Sciatic nerve (tissue), 2 donors: ENCODE measurements at places on chromosomes 5 and 9. TPM values are rescaled to one million over a fixed set of nuclear protein-coding genes. Genes with fewer than 3 reads are reported as not detected.

GRCh38 chr5:180982008-180982741 lies 6.5 kb upstream of the BTNL3 start:
- no peak for DNase-seq

GRCh38 chr9:136137321-136138265 lies 18.9 kb upstream of the TMEM250 start:
- DNase-seq: no peak

ORM2 gene
- not detected for total RNA-seq

FOXD4L5 gene
- total RNA-seq: 0.27 TPM

GRCh38 chr9:137194388-137194787 lies 5.9 kb downstream of the SSNA1 start:
- DNase-seq: no peak

DNA sequence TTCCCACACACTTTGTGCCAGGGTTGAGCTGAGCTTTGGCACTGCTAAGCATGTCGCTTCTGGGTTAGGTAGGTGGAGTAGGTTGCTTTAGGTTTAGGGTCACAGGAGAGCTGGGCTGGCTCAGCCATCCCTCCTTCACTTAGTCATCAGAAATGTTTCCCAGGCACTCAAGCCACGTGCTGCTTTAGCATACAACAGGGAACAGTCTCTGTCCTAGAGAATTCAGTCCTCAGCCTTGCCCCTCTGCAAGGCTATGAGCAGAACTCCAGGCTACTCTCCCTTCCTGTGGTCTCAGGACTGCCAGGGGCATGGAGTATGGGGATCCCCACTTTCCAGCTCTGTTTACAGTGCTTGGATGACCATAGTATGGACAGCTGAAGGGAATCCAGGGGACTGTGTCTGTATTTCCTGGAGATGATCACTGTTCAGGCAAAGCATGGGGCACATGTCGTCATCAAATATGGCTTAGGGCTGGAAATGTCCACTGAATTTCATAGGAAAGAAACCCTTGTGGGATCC lies 7.5 kb upstream of the ANKRD33B start:
- no peak for DNase-seq

- DNase-seq: peak; percentile 97
Observed at GRCh38 chr5:157511651-157512644, 51.9 kb downstream of the NIPAL4 start.

DNA sequence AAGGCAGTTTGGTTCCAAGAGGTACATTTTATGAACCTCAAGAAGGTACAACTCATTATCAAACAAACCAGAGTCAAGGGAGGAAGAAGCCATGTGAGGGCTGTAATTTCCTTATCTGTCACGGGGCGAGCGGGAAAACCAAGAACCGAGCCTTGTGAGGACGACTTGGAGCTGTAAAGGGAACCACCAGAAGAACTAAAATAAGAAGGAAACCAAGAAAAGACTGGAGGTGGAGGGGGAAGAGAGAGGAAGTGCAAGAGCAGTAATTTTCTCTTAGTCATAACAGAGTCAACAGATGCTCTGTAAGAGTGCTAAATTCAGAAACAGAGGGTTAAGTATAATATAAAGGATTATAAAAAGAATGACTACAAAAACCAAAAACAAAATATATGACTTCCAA lies 127.1 kb downstream of the DIRAS2 start:
- DNase-seq: no peak

BHMT2 gene
- total RNA-seq: 33.2 TPM

CAPSL gene
- not detected for total RNA-seq

- no peak for DNase-seq
Observed at GRCh38 chr9:110334183-110334582, 3.5 kb downstream of the TXNDC8 start.

MEIKIN gene
- total RNA-seq: not detected

RASGEF1C gene
- 10.3 TPM for total RNA-seq

SH3GL2 gene
- total RNA-seq: 1.1 TPM

CENPH gene
- 2.5 TPM for total RNA-seq

DNA sequence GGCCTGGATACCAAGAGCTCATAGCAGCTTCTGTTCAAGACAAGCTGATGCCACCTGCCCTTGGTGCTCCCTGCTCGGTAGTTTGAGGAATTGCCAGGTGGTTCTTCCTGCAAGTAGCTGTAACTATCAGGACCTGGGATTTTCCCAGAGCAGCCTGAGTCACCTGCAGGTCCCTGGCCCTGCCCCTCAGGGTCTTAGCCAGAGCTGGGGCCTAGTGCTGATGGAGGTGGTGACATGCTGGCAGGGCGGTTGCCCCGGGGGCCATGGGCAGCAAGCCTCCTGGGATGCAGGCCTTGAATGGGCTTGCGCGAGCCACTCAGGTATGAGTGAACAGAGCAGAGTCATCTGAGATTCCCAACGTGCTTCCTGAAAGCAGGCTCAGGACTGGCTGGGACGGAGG lies 262.3 kb downstream of the HSPA4 start:
- no peak for DNase-seq

- no peak for DNase-seq
Observed at GRCh38 chr9:84270847-84271530, 69.6 kb downstream of the SLC28A3 start.

DNA sequence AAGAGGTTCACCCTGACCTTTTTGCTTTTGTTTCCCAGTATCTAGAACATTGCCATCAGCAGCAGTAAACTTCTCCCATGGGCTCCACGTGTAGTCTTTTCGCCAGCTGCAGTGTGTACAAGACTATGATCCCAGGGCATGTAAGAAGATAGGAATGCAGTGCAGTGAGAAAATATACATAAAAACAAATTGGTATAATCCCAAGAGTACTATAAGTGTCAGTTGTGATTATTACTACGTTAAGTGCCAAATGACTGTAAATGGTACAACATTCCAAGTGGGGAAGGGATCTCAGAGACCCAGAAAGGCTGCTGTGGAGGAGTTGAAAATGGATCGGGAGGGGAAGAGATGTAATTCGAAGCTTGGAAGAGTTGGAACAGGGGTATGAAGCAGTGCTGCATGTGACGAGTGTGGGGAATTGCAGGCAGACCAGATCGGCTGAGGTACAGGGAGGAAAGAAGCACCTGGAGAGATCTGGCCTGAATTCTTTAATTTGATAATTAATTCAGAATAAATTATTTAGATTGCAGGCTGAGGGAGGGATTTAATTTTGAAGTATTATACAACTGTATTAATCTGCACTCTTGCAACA lies 95.1 kb downstream of the FBXL7 start:
- DNase-seq: no peak

ACOT12 gene
- not detected for total RNA-seq

GRCh38 chr9:13841746-13842462 lies 472.0 kb downstream of the NFIB start:
- DNase-seq: no peak

SPRY4 gene
- total RNA-seq: 59.3 TPM

- DNase-seq: no peak
Observed at GRCh38 chr9:127449332-127449966, 1.8 kb downstream of the RPL12 start.

UGT3A1 gene
- total RNA-seq: not detected

SLC6A18 gene
- not detected for total RNA-seq

- no peak for DNase-seq
Observed at GRCh38 chr9:95480346-95480745, 36.4 kb downstream of the PTCH1 start.

SYK gene
- total RNA-seq: 25.6 TPM

- no peak for DNase-seq
Observed at GRCh38 chr9:97991818-97992217, 8.7 kb downstream of the ANP32B start.

GRCh38 chr5:155934964-155935363 lies 392.0 kb upstream of the SGCD start:
- DNase-seq: no peak

DNA sequence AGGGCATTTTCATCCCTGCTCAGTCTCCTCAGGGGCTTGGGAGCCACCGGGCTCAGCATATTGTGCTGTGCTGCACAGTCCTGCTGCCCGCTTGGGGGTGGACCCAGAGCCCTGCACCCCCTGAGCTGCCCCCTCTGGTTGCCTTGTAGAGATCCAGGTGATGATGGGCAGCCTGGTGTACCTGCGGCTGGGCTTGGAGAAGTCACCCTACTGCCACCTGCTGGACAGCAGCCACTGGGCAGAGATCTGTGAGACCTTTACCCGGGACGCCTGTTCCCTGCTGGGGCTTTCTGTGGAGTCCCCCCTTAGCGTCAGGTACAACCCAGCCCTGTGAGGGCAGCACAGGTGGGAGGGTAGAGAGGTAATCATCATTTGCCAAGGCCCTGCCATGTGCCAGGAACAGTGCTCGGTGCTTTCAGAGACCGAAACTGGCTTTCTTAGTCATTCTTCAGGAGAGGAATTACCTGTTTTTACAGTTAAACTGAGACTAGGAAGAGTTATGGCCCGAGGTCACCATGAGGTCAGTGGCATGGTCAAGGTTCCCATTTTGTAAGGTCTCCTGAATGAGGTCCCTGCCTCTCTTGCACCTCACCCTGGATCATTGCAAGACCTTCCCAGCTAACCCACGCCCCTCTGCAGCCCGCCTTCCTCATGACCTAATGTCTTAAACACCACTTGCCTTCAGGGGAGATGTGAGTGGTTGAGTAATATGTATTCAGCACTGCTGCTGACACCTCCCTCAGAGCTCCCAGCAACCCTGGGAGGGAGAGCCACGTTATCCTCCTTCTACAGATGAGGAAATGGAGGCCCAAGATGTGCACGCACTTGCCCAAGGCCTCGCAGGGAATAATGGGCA lies 7.5 kb downstream of the NHP2 start:
- DNase-seq: peak; percentile 69

SNX30 gene
- total RNA-seq: 10.7 TPM

FGF10 gene
- total RNA-seq: 13.1 TPM

EPB41L4B gene
- total RNA-seq: 31.8 TPM

GRCh38 chr5:131180407-131180806 lies 9.7 kb downstream of the LYRM7 start:
- no peak for DNase-seq
